ENCODE measurements at places on chromosomes 5 and 9.

DNA sequence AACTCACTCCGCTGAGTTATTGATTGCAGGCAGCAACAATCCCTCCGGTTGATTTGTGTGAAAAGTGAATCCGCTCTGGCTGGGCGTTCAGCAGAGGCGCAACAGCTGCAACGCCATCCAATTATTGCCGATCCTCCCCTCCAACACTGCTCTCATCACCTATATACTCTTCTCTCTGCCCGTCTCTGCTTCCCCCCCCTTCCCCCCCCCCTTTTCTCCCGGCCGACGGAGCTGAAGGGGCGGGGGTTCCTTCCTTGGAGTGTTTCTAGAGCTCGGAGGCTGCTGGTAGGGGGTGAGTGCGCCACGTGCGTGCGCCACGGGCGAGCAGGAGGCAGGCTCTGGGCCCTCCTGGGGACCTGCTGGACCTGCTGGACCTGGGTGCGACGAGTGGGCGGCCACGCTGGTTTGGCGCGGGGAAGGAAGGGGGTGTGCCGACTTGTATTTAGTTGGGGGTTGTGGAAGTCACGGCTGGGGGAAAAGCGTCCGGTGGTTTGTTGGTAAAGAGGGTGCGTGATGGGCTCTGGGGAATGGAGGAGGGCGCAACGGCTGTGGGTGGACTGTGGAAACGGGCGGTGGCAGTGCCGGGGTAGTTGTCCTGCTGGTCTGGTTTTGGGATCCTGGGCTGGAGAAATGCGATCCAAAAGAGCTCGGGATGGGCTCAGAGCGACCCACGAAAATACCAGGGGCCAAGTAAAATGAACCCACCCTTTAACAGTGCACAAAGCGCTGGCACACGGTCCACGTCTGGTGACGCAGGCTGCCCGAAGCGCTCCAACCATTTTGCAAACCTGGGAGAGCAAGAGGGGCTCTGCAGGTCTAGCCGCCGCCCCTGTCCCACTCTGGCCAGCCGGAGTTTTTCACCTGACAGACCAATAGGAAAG is 6.4 kb upstream of the MEF2C start:
- DNase-seq: no peak

GRCh38 chr9:21153336-21154017 is 11.8 kb upstream of the IFNW1 start:
- DNase-seq: no peak

- DNase-seq: no peak
These were observed 128.1 kb downstream of the CRB2 start for GRCh38 chr9:123484130-123484529.

DNA sequence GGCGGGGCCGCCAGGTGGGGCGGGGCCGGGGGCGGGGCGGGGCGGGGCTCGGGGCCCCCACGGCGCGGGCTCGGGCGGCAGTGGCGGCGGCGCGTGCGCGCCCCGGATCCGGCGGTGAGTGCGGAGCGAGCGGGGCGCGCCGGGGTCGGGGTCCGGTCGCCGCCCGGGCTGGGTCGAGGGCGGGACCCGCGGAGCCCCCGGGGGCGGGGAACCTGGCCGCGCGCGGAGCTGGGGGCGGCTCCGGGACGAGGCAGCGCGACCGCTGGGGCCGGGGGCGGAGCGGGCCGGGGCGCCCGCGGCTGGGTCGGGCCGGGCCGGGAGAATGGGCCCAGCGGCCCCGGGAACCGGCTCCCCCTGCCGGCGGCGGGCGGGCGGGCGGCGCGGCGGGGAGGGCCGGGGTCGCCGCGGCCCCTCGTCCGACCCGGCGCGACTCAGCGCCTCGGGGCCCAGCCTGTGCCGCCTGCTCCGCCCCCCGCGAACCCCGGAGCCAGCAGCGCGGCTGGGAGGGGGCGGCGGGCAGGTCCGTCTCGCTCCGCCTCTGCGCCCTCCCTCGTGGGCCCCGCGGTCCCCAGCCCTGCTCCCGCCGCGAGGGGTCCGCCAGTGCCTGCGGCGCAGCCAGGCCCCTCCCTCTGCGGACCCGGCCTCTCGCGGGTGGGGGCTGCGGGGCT is 3.1 kb downstream of the EGFL7 start:
- DNase-seq: no peak

DNA sequence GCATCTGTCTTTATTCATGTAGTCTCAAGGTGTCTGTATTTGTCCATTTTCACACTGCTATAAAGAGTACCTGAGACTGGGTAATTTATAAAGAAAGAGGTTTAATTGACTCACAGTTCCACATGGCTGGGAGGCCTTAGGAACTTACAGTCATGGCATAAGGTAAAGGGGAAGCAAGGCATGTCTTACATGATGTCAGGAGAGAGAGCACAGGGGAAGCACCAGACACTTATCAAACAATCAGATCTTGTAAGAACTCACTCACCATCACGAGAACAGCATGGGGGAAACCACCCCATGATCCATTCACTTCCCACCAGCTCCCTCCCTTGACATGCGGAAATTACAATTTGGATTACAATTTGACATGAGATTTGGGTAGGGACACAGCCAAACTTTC is 44.2 kb downstream of the NLN start:
- no peak for DNase-seq

GRCh38 chr9:92635760-92636159 is 34.2 kb downstream of the IPPK start:
- DNase-seq: no peak

DNA sequence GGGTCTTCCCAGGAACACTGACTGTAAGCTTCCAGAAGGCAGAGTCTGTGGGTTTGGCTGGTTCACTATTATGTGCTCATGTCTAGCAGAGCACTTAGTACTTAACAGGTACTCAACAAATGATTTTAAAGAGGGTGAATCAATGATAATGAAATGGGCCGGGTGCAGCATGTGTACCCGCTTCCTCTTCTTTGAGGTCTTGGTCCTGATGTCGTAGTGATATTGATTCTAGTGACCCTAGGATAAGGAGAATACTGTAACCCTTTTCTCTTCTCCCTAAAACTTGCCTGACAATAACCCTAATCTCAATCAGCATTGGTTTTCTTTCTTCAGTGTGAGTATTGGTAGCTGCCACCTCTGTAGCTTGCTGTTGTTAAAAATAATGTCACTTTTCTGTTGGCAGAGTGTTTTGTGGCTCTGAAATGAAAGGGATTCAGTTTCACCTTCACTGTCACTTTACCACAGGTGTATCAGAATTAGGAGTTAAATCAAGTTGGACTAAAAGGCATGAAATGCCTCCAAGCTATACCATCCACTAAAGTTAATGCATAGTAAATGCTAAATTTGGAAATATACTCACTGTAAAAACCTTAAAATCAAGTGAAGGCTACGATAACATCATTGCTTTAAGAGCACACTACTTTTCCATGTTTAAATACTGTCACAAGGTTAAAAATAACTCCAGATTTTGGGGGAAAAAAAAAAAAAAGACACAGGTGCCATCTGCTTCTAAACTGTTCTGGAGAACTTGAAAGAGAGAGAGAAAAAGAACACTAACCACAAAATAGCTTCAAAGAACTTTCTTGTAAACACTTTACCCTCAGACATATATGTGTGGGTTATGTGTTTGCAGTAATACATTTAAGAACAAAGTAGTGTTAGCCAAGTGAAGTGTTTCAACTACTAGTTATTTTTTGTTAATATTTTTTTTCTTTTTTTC is 6.0 kb downstream of the CAMK4 start:
- DNase-seq: no peak

GRCh38 chr5:6554812-6555211 is 78.0 kb downstream of the NSUN2 start:
- DNase-seq: no peak

DNA sequence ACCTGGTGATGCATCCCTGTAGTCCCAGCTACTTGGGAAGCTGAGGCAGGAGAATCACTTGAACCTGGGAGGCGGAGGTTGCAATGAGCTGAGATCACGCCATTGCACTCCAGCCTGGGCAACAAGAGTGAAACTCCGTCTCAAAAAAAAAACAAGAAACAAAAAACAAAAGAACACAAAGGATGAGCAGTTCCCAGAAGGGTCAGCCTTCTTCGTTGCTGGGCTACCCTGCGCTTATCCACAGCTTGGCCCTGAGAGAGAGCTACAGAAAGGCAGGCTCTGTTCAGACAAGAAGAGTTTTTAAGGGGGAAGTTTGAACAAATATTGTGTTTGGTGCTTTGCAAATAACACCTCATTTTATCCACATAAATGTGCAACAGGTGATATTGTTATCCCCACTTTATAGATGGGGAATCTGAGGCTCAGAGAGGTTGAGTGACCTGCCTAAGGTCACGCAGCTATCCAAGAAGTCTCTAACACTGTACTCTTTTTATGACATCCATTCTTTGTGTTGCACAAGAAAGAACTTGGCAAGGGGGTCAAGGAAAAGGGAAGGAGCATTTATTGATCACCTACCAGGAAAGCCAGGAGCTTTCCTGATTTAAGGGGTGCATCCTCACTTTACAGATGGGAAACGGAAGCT is 63.7 kb upstream of the NEURL1B start:
- DNase-seq: no peak

DNA sequence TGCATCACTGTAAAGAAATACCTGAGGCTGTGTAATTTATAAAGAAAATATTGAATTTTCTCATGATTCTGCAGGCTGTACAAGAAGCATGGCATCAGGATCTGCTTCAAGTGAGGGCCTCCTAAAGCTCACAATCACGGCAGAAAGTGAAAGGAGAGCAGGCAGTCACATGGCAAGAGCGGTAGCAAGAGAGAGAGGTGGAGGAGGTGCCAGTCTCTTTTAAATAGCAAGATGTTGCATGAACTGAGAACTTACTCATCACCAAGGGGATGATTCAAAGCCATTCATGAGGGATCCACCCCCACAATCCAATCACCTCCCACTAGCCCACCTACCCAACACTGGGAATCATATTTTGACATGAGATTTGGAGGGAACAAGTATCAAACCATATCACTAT is 184.5 kb upstream of the PAPPA start:
- DNase-seq: no peak

All from hematopoietic multipotent progenitor cell treated with erythropoietin and hydrocortisone succinate and interleukin-3 and kit ligand, for 15 days (in vitro differentiated cells).